Omental fat pad (tissue), 4 donors: ENCODE measurements at places on chromosomes 13 and 19.

GRCh38 chr19:13652810-13653590 lies 111.3 kb upstream of the MRI1 start:
- no peak for DNase-seq

GRCh38 chr19:44803442-44804428 lies 5.2 kb upstream of the BCAM start:
- DNase-seq, result no peak

- peak; percentile 63 for DNase-seq
Measured at GRCh38 chr19:47247308-47247990, 8.9 kb upstream of the CCDC9 start.

DNA sequence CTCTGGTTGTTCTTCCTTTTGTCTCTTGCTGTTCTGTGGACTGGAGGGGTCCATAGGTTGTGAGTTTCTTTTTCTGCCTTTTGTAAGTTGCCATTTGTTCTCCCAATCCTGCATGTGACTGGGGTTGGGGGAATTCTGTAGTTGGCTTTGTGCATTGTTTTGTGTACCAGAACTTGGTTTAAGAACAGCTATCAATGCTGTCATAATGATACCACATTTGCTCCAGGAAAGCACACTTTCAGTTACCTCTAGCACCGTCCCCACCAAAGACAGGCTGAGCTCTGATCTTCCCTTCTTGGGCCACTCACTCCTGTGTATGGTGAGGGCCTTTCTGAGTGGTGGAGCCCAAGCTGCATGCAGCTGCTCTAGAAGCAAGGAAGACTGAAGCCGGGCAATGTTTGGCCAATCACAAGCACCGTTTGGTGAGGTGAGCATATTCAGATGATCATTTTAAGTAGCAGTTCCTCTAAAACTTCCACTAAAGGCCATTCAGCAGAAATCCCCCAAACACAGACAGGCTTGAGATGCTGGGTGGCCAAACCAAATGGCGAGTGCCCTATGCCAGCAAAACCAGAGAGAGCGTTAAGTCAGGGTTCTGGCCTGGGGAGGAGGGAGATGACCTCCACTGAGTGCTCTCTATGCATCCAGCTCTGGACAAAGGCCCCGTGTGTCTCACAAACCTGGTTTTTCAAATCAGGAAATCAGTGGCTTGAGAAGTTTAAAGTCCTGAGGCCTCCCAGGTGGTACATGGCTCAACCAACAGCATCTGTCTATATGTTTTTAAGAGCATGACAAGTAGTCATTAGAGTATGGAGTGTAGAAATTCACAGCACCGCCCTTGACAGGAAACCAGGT lies 120.7 kb upstream of the SPATA13 start:
- no peak for DNase-seq

DNA sequence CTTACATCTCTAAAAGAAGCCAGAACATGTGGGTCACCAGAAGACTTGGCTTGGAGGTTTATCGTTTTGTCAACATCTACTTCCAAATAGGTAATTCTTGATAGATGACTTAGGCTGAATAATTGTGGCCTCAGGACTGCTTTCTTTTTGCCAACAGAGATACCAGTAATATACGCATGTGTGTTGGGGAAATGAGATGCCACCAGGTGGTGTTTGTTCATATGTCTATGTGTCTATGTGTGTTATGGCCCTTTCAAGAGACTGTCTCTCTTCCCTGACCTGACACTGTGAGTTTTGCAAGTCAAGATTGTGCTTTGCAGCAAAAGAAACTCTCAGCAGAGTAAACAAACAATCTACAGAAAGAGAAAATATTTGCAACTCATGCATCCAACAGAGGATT lies 31.6 kb upstream of the METTL21C start:
- DNase-seq, result no peak

GRCh38 chr13:88643233-88643632 lies 972.1 kb downstream of the SLITRK5 start:
- DNase-seq, result no peak

DNA sequence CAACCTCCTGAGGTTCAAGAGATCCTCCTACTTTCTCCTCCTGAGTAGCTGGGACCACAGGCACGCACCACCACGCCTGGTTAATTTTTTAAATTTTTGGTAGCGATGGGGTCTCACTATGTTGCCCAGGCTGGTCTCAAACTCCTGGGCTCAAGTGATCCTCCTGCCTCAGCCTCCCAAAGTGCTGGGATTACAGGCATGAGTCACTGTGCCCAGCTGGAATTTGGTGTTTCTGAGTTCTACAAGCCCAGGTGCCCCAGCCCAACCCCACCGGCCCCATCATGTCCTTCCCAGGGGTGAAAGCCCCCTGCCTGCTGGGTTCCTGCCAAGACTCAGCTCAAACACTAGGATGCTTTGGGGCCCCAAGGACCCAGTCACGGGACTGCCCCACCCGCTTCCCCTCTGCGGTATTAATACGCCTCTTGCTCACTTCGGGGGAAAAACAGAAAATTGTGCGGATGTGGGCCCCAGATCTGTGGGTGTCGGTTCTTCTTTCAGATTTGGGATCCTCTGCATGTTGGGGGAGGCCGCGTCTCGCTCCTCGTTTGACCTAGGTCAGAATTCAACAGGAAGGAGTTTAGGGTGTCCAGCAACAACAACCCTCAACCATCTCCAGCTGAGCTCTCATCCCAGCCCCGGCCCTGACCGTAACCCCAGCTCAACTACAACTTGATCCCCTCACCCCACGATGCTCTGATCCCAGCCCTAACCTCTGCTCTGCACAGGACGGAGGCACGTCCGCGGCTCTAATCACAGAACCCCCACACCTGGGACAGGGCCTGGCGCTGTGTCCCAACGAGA lies 3.7 kb upstream of the FCER2 start:
- DNase-seq, result no peak

- DNase-seq, result no peak
Measured at GRCh38 chr13:98349731-98350305, 172.7 kb upstream of the RNF113B start.
